ENCODE measurements at places on chromosomes 12 and 14.
A peak's percentile ranks its signal among the peaks of the same experiment; 100 is the strongest.

DNA sequence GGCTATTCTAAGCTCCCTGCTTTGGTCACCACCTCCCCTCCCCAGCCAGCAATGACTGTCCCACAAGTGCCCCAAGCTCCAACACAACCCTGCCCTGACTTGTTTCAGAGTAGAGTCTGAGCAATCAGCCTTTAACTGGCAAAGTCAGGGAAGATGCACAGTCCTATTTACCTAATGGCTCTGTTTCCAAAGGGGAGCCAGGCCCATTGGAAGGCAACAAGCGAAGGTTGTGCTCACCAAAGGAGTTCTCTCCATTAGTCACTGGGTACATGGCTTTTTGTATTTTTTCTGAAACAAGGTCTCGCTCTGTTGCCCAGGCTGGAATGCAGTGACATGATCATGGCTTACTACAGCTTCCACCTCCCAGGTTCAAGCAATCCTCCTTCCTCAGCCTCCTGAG is 267.1 kb upstream of the CRY1 start:
- DNase-seq: no peak

DNA sequence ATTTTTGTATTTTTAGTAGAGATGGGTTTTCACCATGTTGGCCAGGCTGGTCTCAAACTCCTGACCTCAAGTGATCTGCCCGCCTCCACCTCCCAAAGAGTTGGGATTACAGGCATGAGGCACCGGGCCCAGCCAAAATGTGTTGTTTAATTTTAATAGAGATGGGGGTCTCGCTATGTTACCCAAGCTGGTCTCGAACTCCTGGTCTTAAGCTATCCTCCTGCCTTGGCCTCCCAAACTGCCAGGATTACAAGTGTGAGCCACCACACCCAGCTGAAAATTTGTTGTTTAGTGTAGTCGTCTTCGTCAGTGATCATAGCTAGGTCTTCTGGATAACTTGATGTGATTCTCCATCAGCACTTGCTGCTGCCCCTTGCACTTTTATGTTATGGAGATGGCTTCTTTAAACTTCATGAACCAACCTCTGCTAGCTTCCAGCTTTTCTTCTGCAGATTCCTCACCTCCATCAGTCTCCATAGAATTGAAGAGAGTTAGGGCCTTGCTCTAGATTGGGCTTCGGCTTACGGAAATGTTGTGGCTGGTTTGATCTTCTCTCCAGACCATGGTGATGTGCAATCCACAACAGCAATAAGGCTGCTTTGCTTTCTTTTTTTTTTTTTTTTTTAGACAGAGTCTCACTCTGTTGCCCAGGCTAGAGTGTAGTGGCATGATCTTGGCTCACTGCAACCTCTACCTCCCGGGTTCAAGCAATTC is 13.0 kb downstream of the ISCU start:
- no peak for DNase-seq

DNA sequence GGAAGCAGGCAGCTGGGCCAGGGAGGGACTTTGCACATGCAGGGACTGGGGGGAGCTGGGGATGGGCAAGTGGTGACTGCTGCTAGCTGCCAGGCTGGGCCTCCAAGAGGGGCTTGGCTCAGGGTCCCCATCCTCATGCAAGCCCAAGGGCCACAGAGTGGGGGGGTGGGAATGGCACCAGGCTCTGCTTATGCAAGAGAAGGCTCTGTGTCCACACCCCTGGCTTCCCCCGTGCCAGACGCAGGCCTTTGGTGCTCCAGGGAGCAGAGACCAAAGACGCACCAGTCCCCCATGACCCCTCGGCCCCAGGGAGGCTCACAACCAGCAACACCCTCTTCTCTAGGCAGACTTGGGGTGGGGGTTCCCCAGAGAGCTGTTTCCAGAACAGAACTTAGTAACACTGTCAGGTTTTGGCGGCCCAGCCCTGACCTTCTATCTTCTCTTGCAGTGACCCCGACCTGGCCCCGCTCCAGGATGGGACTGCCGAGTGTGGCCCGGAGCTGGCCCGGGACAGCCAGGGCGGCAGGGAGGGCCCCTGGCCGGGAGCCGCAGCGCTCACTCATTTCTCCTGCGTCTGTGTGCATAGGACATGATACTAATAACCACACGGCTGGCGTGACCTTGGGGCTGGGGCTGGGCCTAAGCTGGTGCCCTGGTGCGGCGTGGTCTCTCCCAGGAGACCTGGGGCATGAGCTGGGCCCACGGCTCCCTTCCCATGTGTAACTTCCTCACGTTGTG is 14.3 kb downstream of the XRCC3 start:
- DNase-seq: no peak

DNA sequence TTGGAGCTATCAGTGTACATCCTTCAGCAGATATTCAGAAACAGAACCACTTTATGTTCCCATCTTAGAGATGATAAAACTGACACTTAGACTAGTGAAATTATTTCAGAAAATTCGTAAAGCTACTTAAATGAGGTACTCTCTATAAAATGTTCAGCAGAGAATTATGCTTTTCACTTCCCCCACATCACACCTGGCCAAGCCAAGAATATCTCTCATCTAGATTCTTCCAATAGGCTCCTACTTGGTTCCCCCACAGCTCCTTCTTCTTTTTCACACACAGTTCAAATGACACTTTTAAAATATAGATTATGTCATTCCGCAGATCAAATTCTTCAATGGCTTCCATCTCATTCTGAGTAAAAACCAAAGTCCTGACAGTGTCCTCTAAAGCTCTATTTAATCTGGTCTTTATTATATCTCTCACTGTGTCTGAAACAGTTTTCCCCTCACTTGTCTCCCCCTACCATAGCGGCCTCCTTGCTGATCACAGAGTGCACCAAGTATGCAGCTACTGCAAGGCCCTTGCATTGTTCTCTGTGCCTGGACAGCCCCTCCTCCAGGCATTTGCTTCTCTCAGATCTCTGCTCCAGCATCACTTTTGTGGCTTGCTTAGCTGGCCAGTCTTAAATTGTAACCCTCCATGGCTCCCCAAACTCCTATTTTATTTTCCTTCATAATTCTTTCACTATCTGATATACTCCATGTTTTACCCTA is 736.8 kb upstream of the USP15 start:
- no peak for DNase-seq

DNA sequence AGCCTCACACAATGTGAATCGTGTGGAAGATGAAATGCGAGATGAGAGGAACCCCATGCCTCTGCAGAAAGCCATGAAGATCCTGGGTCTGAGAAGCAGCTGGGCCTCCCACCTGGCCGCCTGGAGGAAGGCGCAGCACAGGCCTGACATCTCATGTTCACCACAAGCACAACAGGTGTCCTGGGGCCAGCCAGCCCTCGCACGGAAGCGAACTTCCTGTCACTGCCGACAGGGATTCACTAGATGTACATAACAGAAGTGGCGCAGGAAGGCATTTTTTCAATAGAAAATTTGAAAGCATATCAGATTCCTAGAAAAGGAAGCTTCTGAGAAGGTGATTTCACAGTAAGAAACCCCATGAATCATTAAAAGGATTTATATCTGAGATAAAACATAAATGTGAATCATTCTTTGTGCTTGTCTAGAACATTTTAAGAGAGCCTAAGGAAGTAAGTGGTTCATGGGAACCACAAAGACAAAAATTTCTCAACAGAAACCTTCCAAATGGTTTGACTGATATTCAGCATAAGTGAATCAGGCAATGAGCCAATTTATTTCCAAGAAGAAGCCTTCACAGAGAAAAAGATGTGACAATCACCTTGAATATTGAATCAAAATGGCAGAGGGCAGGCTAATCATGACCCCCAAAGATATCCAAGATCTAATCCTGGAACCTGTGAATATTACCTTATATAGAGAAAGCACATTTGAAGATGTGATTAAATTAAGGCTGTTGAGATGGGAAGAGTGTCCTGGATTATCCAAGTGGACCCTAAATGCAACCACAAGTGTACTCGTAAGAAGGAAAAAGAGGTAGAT is 311.9 kb downstream of the DUSP6 start:
- no peak for DNase-seq

GRCh38 chr12:131528144-131528543 is 182.7 kb upstream of the SFSWAP start:
- no peak for DNase-seq

DNA sequence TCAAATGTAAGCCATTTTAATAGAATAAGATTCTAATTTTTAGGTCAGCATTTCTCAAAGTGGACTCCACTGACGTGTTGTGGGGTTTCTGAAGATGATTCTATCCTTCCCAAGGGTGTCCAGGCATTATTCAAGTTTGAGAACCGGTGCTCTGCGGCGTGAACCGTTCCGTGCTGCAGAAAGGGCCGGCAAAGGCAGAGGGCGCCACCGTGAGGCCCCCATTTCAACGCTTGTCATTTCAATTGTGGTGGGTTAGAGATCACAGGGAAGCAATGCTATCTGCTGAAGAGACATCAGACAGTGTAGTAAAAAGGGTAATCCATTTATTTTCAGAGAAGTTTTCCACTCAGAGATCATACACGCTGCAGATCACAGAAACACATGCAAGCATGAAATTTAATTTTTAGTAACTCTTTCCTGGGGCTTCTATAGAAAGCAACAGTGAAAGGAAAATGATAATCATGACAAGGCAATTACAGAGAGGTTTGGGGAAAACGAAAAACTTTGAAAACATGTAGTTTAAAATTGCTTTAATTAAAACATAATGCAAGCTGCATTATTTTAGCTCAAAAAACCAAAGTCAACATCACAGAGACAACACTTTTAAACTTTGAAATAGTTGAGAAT is 201.7 kb downstream of the EXOC5 start:
- DNase-seq: peak; percentile 27

DNA sequence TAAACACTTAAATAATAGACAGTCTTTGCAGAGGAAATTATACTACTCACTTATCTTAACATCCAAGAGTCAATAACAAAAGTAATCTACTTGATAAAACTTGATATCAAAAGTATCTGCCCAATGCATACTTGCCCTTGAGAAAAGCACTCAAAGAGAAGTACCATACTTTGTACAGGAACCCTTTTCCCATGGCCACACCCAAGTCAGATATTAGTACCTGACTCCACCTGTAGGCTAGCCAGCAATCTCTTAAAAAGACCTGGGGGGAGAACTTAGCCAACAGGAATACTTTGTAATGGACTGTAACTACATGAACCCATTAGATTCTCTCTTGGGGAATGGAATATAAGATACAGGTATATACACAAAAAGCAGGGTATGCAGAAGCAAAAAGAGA is 99.6 kb upstream of the HECTD1 start:
- no peak for DNase-seq

DNA sequence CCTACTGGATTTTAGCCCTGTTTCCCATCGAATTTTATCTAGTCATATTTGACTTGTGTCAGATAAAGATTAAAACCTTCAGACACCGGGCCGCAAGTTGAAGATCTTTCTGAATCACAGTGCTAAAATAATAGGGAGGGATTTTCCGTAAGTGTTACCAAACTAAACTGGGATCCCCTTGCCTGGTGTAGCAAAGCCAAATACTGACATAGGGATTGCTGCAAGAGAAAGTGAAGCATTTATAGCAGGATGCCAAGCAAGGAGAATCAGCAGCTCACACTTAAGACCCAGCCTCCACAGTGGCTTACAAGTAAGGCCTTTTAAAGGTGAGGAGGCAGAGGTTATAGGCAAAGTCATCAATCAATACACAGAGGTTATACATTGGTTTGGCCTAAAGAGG is 147.4 kb downstream of the AKAP6 start:
- DNase-seq: no peak

DNA sequence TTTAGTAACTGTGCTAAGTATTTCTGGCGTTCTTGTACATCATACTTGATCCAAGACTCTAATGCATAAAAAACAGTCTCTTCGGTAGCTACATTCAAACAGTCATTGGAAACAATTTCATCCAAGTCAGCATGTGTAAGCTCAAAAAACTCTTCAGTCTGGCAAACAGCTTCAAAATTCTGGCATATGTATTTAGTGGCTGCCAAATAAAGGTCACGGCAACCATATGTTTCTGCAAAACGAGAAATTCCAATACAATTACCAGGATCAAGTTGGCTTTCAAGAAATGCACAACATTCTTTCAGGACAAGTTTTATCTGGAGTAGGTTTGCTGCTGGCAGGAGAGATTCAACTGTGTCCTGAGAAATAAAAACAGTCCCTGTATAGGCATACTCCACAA is 16.5 kb downstream of the KLHL28 start:
- DNase-seq: no peak

- no peak for DNase-seq
Observed at GRCh38 chr12:93042283-93042682, 113.2 kb upstream of the EEA1 start.

GRCh38 chr14:20429801-20430669 is 5.9 kb downstream of the KLHL33 start:
- DNase-seq: no peak

DNA sequence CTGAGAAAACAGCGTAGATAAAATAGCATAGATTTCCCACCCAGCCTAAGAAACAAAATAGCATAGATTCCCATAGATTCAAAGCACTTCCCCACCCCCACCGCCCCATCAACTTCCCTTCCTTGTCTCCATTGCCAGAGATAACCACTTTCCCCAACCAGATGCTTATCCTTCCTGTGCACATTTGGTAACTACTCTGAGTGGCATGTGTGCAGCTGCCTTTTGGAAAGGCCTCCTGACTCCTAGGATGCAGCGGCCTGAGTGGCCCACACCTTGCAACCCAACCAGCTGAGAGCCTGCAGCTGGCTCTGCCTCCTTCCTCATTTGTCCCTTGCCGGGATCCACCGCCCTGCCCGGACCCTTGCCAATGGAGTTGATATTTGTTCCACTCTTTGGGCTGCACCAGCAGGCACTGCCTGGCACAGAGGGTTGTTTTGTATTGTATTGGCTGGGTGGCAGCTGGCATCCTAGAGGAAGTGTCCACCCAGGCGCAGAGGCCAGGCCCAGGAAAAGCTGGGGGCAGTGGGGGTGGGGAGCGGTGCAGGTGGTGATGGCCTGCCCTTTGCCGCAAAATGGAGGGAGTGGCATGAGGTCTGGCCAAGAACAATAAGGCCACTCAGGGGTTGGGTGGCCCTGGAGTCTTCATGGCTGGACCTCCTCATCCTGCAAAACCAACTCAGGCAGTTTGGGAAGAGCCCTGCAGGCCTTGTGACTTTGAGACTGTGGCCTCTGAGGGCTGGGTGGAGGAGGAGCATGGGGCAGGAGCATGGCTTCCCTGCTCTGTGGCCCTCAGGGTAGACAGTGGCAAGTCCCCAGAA is 4.9 kb downstream of the SLC48A1 start:
- no peak for DNase-seq

- no peak for DNase-seq
Observed at GRCh38 chr14:90795744-90796143, 20.5 kb downstream of the TTC7B start.

GRCh38 chr12:110193196-110193595 is 69.0 kb downstream of the IFT81 start:
- no peak for DNase-seq

GRCh38 chr12:110111476-110112334 is 12.5 kb upstream of the IFT81 start:
- no peak for DNase-seq

Measured in NCI-H2227 treated with DMSO at 0.1 percent for 48 hours (cell line).